ENCODE measurements at places on chromosomes 6 and 20. TPM values are rescaled to one million over a fixed set of nuclear protein-coding genes. Genes with fewer than 3 reads are reported as not detected.

ACSS1 gene
- 16.2 TPM for total RNA-seq

MLIP gene
- not detected for total RNA-seq

DNA sequence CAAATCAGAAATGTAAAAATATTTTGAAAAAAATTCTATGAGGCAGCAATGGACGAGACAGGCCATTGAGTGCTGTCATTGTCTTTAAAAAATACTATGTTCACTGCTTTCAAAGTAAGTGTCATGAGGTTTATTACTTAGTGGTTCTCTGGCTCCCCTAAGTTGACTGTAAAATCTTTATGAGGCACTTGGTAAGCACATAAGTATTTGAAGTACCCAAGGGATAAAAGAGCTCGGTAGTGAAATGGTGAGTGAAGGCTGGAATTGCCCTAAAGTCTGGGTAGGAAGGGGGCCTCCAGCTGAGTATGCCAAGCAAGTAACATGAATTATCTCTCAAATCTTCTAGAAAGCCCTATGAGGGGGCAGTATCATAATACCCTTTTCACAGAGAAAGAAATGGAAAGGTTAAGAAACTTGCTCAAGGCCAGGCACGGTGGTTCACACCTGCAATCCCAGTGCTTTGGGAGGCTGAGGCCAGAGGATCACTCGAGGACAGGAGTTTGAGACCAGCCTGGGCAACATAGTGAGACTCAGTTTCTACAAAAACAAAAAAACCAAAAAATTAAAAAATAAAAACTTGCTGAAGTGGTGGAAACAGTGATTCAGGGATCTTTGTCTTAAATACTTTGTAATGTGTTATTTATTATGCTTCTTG lies 5.5 kb upstream of the CTCFL start:
- DNase-seq, result no peak

- DNase-seq, result no peak
Observed at GRCh38 chr20:63693083-63693732, 3.2 kb upstream of the TNFRSF6B start.

GRCh38 chr6:157965387-157965786 lies 16.3 kb upstream of the SYNJ2 start:
- DNase-seq, result no peak

GRCh38 chr6:111411046-111411445 lies 72.0 kb downstream of the REV3L start:
- DNase-seq, result no peak

- peak; percentile 53 for DNase-seq
Observed at GRCh38 chr20:2093159-2093781, 8.4 kb upstream of the STK35 start.

DNA sequence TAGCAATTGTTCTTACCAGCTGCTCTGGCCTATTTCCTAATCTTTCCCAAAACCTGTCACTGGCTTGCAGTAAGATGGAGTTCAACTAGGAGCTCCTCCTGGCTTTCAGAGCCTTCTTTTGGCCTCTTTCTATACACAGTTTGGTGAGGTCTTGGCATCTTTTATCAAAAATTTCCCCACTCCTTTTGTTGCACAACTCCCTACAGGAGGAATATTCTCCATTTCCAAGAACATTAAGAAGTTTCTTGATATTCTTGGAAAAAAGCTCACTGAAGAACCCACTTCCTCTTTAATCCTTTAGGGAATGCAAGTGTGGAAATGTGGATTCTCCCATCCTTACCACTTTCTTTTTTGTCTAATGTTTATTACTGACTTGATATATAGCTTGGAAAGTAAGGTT lies 171.3 kb upstream of the KCNK16 start:
- no peak for DNase-seq

Measured in activated CD4-positive, alpha-beta memory T cell treated with anti-CD3 and anti-CD28 coated beads for 36 hours (primary cell).